ENCODE measurements at places on chromosomes 4 and X. TPM values are rescaled to one million over a fixed set of nuclear protein-coding genes. Genes with fewer than 3 reads are reported as not detected.

The CSAG3 gene
- total RNA-seq, result 0.55 TPM

The RS1 gene
- not detected for total RNA-seq

The CT45A9 gene
- not detected for total RNA-seq

DNA sequence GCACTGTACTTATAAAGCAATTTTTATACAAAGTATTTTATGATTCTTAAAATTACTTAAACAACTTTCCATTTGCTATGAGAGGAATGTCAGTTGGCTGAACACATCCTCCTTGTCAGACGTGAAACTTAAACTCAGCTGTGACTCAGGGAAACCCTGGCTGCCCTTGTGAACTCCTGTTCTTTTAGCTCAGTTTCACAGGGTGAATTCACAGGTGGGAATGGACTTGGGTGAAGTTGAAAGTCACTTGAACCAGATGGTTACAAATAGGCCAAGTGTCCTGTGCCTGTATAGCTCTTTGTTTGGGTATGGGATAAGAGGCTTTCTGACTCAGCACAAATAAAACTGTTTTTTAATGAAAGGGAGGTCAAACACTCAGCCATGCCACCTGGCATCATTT lies 67.4 kb upstream of the FAM47B start:
- no peak for DNase-seq

GRCh38 chrX:131763674-131764073 lies 219.8 kb downstream of the OR13H1 start:
- DNase-seq, result no peak

DNA sequence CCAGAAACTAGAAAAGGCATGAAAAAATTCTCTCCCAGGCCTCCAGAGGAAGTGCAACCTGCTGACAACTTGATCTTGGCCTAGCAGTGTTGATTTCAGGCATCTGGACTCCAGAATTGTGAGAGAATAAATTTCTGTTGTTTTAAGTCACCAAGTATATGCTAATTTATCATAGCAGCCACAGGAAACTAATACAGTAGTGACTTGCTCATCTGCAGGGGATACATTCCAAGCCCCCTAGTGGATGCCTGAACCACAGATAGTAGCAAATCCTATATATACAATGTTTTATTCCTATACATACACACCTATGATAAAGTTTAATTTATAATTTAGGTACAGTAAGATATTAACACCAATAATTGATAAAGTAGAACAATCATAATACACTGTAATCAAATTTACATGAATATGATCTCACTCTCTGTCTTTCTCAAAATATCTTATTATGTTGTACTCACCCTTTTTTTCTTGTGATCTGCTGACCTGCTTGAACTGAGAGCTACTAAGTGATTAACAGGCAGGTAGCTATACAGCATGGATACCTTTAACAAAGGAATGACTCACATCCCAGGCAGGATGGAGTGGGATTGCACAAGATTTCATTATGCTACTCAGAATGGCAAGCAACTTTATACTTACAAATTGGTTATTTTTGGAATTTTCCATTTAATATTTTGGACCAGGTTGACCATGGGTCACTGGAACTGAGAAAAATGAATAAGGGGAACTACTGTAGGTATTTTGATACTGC lies 501.1 kb downstream of the KCNIP4 start:
- no peak for DNase-seq
